Ovary (tissue), 10 donors: ENCODE measurements at places on chromosomes 5 and 9. TPM values are rescaled to one million over a fixed set of nuclear protein-coding genes. Genes with fewer than 3 reads are reported as not detected.

The PCDHB14 gene
- 5.4 TPM for total RNA-seq

The ORM2 gene
- total RNA-seq, result not detected

The ADGRD2 gene
- total RNA-seq, result not detected

The MTMR12 gene
- 33.1 TPM for total RNA-seq

The CFAP90 gene
- total RNA-seq, result 1.7 TPM

The PDCD1LG2 gene
- total RNA-seq, result 2.0 TPM

The WDR38 gene
- 22.5 TPM for total RNA-seq

The BSPRY gene
- total RNA-seq, result 0.24 TPM

The LCN10 gene
- 4.5 TPM for total RNA-seq

The IFNA2 gene
- total RNA-seq, result not detected

The VDAC1 gene
- total RNA-seq, result 92.7 TPM

The CER1 gene
- total RNA-seq, result not detected

The SPINK6 gene
- not detected for total RNA-seq

The CYLC2 gene
- total RNA-seq, result not detected

The FAXDC2 gene
- total RNA-seq, result 38.3 TPM

The PTGDS gene
- 23.1 TPM for total RNA-seq
